Stimulated activated CD8-positive, alpha-beta memory T cell treated with anti-CD3 and anti-CD28 coated beads, Interleukin-4, amount 100 ng/mL, for 1 hour (primary cell): ENCODE measurements at places on chromosomes 12 and 14.
A peak's percentile ranks its signal among the peaks of the same experiment; 100 is the strongest.

- DNase-seq, result no peak
Observed at GRCh38 chr12:72201457-72201856, 70.7 kb upstream of the TRHDE start.

DNA sequence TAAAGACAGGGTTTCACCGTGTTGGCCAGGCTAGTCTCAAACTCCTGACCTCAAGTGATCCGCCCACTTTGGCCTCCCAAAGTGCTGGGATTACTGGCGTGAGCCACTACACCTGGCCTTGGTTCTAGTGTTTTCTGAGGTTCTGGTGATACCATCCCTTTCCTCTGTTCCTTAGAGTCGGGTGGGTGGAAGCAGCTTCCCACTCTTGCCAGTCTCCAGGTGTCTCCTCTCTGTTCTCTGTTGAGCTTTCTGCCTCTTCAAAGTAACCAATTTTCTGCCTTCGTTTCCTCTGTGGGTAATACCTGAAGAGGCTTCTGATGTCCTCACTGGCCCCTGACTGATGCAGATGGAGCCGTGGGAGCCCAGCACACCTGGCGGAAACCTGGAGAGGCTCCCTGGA, 53.4 kb upstream of the LHX5 start:
- DNase-seq, result no peak

DNA sequence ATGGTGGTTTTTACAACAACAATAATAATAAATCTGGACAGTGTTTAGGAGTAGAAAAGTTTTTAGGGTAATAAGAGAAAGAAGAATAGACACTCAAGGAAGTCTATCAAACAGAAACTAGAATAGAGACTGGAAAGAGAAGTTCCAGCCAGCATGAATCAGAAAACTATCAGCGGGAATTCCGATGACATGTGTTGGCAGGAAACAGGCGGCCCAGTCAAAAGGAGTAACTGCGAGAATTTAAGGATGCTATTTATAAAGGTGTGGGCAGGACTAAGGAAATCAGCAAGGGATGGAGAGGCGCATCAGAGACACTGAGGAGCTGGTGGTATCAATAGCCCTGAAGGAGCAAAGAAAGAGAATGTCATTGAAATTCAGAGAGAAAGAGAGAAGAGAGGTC, 89.9 kb downstream of the TBX5 start:
- no peak for DNase-seq

DNA sequence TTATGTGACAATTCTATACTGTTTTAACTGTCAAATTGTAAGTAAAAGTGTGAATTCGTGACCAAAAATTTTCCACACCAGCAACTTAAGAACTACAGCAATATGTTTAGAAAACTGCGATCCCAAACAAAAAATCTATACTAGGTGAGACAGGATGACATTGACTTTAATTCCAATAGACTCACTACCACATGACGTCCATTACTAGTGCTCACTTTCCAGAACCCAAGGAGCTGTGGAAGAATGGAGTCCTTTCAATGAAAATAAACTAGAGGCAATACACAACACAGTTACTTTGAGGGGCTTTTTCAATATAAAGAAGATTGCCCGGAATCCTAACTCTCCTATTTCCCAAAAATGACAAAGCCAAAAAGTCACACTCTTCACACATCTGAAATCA, 1.4 kb downstream of the EPS8 start:
- DNase-seq, result no peak

DNA sequence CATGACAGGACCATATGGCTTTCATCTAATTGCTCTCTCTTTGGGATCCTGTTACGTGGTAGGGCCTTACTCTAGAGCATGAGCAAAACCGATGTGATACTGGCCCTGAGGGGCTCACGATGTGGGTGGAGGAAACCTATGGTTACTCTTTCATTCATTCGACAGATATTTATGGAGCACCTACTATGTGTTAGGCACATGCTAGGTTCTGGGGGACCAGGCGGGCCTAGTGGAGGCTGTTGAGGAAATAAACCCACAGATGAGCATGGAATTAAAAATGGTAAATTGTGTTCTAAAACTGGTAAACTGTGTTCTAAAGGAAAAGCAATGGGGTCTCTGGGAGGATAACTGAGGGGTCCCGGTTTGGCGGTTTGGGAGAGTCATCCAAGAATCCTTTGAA, 14.8 kb downstream of the SH2B3 start:
- no peak for DNase-seq

GRCh38 chr12:69070319-69071090, 137.5 kb upstream of the CPM start:
- DNase-seq, result peak; percentile 37
